ENCODE measurements at places on chromosomes 11 and 22. TPM values are rescaled to one million over a fixed set of nuclear protein-coding genes. Genes with fewer than 3 reads are reported as not detected.

Gene CHRM4
- 3.2 TPM for total RNA-seq

Gene FAM227A
- total RNA-seq: 0.34 TPM

Gene DCDC1
- not detected for total RNA-seq

Gene SMC1B
- not detected for total RNA-seq

DNA sequence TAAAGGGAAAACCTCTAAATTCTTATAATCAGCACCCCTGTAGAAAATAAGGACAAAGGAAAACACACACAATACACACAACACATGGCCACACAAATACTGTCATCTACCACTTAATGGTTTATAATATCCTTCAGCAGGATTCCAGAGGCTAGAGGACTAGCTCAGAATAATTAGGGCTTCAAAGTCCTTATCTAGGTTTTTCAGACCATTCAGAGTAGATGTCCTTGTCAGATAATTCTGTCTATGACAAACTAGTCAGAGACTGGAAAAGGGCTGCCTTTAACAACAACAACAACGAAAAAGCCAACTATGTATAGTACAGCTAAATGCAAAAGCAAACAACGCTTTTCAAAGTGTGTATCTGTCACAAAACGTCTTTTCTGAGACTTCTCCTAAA is 456.5 kb upstream of the CNTN5 start:
- DNase-seq: no peak

All from CD4-positive, alpha-beta T cell (primary cell).